ENCODE measurements at places on chromosomes 7 and 10.

GRCh38 chr7:49497471-49497870, 276.0 kb upstream of the VWC2 start:
- DNase-seq, result no peak

- DNase-seq, result no peak
These were observed 81.0 kb upstream of the ITPRID1 start for GRCh38 chr7:31432836-31433340.

DNA sequence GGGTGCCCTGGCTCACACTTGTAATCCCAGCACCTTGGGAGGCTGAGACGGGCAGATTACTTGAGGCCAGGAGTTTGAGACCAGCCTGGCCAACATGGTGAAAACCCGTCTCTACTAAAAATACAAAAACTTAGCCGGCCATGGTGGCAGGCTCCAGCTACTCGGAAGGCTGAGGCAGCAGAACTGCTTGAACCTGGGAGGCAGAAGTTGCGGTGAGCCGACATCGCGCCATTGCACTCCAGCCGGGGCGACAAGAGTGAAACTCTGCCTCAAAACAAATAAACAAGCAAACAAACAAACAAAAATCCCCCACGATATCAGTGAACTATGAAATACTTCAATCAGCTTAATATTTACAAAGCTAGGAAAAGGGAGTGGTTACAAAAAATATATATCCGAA, 382.3 kb upstream of the KCND2 start:
- DNase-seq, result no peak

DNA sequence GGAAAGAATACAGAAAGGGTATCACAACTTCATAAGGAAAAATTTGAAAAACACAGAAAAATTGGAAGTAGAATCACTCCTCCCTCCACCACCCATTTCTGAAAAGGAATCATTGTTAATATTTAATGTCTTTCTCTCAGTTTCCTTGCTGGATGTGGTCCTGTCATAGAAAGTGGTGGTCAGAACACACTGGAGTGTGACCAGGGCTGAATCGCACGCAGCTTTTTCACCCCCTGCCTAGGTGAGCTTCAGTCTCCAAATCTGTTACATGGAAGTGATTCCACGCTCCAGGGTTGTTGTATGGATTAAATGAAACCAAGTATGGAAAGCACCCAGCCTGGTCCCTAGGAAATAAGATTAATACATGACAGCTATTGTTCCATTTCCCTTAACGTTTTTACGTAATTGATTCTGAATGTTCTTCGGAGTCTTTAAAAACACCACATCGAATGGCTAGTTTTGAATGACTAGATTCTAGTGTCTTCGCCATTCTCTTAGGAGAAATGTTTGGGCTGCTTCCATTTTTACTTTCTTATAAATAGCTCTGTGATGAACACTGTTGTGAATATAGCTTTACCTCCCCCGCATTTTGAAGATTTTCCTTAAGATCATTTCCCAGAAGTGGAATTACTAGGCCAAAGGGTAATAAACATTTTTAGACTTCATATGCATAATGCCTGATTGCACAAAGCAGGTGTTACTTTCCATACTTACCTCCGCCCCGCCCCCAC, 10.9 kb upstream of the DUSP5 start:
- no peak for DNase-seq

DNA sequence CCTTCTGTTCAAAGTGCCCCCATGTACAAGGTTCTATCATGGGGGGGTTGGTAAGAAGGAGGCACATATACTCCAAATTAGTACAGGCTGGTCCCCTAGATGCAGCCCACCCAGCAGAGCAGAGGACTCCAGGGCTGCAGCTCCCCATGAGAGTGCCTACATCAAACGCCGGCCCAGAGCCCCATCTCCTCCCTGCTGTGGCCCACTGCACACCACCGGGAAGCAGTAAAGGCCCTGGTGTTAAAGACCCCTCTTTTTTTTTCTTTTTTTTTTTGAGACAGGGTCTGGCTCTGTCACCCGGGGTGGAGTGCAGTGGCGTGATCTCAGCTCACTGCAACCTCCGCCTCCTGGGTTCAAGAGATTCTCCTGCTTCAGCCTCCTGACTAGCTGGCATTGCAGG, 47.4 kb downstream of the SH3PXD2A start:
- no peak for DNase-seq

- DNase-seq, result no peak
These were observed 152.5 kb upstream of the STK17A start for GRCh38 chr7:43430411-43430810.

DNA sequence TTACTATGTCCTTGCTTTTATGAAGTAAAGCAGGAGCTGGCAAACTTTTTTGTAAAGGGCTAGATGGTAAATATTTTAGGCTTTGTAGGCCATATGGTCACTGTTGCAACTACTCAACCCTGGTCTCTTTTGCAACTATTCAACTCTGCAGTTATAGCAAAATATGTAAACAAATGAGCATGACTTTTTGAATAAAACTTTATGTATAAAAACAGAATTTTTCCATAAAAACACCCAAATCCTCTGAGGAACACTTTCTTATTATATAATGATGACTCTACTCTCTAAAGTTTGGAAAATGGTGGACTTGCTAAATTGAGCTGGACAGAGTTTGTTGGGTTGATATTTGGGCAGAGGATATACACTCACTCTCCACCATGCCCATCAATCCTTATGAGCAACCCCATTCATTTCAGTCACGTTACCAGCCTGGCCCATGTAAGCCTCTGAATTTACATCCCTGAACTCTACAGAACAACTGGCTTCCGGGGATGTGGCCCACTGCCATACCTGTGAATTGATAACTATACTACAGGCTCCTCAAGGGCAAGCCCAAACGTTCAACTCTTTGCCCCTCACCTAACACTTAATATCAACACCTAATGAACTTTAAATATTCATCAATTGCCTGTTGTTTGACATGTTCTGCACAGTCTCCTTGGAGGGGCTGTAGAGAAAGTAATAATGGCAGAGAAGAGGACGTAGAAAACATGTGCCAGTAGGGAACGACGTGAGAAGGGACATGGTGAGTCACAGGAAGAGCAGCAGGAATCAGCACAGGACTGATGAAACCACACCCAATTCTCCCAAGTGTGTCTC, 37.6 kb downstream of the SGMS1 start:
- no peak for DNase-seq

DNA sequence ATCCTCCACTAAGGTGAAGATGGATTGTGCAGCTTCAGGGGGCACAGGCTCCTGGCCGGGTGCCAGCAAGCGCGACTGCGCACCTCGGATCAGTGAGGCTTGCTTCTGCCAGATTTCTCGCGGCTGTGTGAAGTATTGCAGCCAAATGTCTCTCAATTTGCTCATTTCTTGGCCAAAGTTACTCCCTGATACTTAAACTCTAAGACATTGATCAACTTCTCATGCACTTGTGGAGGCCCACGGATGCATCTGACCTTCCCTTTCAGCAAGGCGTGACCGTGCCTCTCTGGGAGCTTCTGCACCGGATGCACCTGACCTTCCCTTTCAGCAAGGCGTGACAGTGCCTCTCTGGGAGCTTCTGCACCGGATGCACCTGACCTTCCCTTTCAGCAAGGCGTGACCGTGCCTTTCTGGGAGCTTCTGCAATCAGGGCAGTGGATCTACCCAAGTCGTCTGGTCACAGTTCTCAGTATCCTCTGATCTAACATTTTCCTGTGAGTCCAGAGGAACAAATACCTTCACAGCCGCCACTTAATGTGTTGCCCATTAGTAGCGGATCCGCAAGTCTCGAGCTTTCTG, 248.3 kb downstream of the ADARB2 start:
- no peak for DNase-seq

DNA sequence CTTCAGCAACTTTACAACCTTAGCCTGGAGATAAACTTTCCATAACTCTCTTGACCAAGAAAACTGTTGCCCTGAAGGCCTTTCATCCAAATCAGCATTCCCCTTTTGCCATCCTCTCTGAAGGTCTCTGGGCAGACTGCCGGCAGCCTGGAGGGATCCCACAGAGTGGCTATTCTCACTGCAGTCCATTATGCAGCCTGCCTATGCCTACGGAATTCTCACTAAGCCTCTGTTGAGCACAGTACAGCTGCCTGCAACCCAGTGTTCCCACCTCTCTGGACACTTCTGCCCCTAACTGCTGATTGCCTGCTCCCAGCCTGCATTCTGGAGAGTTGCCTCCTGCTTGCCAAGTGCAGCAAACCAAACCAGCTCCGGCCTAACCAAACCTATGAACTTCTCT, 548.9 kb upstream of the STEAP1 start:
- DNase-seq, result no peak

- no peak for DNase-seq
These were observed 38.5 kb downstream of the BNIP3 start for GRCh38 chr10:131943021-131943814.

DNA sequence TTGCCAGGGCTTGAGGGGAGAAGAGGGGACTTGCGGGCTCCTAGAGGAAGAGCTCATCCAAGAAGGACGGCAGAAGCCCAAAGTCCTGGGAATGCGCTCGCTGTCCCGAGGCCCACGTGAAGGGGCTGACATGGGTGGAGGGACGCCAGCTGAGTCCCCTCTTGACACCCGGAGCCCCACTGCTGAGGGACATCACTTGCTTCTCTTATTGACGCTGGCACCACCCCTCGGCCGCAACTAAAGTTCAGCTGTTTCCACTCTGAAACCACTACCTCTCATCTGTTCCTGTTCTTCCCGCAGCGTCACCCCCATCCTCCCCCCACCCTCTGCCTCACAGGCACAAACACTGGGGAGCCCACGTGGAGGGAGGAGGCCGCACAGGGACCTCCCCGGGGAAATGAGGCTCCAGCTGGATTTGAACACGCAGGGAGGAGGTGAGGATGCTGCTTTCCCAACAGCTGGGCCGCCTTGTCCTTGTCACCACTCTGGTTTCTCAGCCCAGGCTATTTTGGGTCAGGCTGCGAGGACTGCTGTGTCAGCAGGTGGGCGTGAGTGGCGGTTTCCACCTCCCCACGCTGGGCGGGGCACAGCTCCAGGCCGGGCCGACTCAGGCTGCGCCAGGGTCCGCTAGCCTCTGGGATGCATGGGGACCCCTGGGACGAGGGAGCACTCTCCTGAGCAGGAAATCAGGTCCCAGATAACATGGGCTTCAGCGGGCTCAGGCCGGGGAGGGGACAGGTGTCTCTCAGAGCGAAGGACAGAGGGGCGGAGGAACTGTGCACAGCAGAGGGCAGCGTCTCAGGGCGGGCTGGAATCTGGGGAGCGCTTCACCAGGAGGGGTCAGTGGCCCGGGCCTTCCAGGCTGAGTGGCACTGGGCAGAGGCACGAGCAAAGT, 156.3 kb downstream of the ZNF248 start:
- no peak for DNase-seq

- no peak for DNase-seq
These were observed 631 bp downstream of the RTKN2 start for GRCh38 chr10:62268027-62268398.

DNA sequence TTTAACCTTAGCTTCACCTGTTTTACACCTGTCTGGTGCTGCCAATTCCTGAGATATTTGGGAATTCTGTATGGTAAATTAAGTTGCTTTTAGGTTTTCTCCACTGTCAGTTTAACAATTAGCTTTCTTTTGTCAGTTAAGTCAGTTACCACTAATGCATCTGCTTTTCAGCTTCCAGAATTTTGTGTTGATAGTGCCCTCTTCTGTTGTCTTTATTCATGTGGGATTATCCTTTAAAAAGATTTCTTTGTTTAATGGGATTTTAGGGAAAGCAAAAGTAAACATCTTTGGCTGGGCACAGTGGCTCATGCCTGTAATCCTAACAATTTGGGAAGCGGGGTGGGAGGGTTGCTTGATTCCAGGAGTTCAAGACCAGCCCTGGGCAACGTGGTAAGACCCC, 8.1 kb downstream of the TFAM start:
- DNase-seq, result no peak

- no peak for DNase-seq
These were observed 134.8 kb upstream of the GDF10 start for GRCh38 chr10:47165168-47165710.

- no peak for DNase-seq
These were observed 12.9 kb upstream of the MICU1 start for GRCh38 chr10:72638586-72639440.

GRCh38 chr7:18927134-18927533, 190.3 kb downstream of the TWIST1 start:
- DNase-seq, result no peak

- no peak for DNase-seq
These were observed 5.9 kb upstream of the ASL start for GRCh38 chr7:66069732-66070131.

- DNase-seq, result no peak
These were observed 708 bp upstream of the GPR85 start for GRCh38 chr7:113087071-113087998.

DNA sequence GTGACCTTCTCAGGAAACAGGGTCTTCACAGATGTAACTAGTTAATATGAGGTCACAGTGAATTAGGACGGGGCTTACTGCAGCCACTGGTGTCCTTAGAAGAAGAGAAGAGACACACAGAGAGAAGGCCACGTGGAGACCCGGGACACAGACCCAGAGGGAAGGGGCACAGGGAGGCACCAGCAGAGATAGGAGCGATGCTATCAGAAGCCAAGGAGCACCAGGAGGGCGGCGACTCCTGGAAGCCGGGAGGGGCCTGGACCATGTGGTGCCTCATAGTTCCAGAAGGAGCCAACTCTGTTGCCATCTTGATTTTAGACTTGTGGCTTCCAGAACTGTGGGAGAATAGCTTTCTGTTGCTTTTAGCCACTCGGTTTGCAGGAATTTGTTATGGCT, 505.9 kb downstream of the TCERG1L start:
- DNase-seq, result no peak

DNA sequence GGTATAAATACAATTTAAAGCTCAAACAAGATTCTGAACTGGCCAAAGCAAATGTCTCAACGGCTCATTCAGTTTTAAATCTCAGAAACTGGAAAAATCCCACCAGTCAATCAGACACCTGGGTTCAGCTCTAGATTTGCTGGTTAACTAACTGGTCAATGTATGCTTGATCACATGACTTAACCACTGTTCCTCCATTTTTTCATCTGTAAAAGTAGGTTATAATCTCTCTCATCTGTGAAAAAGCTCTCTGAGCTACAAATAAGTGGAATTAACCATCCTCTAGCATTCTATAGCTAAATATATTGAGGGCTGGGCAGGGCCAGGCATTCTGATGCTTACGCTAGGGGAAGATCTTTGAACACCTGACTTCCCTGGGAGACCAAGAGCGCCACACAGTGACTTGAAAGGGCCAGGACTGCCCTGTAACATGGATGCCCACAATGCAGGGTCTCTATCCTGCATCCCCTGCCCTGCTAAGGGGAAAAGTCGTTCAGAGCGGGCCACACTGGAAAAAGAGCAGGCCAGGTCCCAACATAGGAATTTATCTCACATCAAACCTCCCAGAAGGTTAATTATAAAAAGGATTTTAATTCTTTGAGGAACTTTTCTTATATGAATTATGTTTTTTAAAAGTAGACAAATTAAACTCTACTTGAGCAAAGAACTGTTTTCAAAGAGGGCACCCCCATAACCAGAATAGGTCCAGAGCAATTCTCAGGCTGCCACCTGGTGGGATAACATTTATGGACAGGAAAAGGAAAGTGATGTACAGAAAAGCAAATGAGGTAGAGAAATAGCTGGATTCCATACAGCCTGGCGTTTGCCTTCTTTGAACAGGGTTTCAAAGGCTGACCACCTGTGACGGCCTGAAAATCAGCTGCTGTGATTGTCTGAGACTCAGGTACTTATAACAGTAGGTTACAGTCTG, 1.8 kb downstream of the RP9 start:
- no peak for DNase-seq

- DNase-seq, result no peak
These were observed 432.1 kb upstream of the PCDH15 start for GRCh38 chr10:55233090-55233489.

GRCh38 chr7:15820319-15820718, 133.8 kb upstream of the MEOX2 start:
- DNase-seq, result no peak
